ENCODE measurements at places on chromosomes 12 and 14.

DNA sequence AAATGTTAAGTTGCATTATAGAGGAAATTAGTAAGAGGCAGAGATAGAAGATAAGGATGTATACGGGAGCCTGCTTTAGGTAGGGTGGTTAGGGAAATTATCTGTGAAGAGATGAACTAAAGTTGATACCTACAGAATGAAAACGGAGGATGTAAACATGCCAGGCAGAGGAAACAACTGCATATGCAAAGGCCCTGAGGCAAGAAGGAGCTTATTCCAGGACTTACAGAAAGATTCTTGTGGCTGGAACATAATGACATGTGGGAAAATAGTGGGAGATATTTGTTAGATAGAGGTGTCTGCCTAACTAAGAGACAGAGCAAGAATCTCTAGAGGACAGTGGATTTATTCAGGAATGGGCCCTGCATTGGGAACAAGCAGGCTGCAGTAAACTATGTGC lies 16.2 kb upstream of the SERPINA1 start:
- DNase-seq: no peak

GRCh38 chr12:31835276-31835882 lies 106.6 kb upstream of the AMN1 start:
- DNase-seq: no peak

DNA sequence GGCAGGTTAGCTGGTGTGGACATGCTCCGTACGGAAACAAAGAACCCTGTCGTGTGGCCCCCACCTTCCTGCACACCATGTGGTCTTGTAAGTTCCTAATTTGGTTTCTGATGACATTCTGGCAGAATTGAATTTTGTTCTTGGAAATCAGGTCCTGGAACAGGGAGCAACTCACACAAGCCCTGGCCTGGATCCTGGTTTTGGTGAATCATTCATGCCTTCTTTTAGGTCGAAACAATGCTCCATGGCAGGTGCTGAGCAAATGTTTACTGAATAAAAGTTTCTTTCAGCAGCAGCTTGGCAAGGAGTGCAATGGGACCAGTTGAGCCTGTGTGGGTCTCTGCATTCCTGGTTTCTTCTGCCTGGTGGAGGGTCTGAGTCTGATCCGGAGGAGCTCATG lies 978.4 kb downstream of the BCL11B start:
- DNase-seq: no peak

GRCh38 chr14:90140956-90141316 lies 79.1 kb downstream of the KCNK13 start:
- DNase-seq: no peak

- no peak for DNase-seq
Measured at GRCh38 chr14:71086567-71086966, 179.3 kb downstream of the PCNX1 start.

- no peak for DNase-seq
Measured at GRCh38 chr12:128325646-128326045, 58.7 kb downstream of the TMEM132C start.

- no peak for DNase-seq
Measured at GRCh38 chr12:11657511-11657910, 8.0 kb downstream of the ETV6 start.
